ENCODE measurements at places on chromosomes 11 and 22.

- no peak for DNase-seq
Measured at GRCh38 chr22:42490243-42490832, 29.3 kb downstream of the RRP7A start.

GRCh38 chr11:5600374-5600851, 4.0 kb downstream of the TRIM6 start:
- peak; percentile 72 for DNase-seq

GRCh38 chr22:37681001-37681424, 5.1 kb upstream of the NOL12 start:
- no peak for DNase-seq

- no peak for DNase-seq
Measured at GRCh38 chr11:59787255-59787588, 23.4 kb downstream of the MRPL16 start.

GRCh38 chr11:112744041-112744440, 217.2 kb upstream of the NCAM1 start:
- no peak for DNase-seq

DNA sequence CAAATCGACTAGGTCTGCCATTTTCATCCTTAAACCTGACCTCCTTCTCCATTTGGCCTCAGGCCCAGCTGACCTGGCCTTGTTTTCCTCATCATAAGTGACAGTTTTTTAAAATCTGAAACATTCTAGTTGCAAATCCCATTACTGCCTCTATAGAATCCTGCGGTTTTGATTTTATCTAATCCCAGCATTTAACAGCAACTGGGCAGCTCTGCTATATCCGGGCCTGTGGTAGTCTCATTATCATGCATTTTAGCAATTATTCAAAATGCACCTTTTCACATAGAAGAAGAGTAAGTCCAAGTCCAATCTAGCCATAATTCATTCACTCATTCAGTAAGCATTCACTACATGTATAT, 28.6 kb upstream of the BIRC3 start:
- no peak for DNase-seq

DNA sequence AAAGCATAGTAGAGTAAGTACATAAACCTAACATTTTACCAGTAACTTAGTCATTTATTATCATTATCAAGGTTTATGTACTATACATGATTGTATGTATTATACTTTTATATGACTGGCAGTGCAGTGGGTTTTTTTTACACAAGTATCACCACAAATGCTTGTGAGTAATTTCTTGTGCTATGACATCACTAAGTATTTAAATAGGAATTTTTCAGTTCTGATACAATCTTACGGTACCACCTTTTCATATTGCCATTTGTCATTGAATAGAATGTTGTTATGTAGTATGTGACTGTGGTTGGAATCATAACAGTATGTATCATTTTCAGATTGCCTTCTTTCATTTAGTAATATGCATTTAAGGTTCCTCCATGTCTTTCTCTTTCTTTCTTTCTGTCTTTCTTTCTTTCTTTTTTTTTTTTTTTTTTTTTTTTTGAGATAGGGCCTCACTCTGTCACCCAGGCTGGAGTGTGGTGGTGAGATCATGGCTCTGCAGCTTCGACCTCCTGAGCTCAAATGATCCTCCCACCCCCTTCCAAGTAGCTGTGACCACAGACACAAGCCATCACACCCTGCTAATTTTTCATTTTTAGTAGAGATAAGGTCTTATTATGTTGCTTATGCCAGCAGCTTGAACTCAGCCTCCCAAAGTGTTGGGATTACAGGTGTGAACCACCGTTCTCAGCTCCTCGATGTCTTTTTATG, 18.6 kb downstream of the ATM start:
- DNase-seq, result no peak

GRCh38 chr11:47062736-47063135, 113.9 kb downstream of the ARFGAP2 start:
- DNase-seq, result no peak

GRCh38 chr11:117862019-117862725, 14.3 kb downstream of the FXYD6 start:
- DNase-seq, result no peak

DNA sequence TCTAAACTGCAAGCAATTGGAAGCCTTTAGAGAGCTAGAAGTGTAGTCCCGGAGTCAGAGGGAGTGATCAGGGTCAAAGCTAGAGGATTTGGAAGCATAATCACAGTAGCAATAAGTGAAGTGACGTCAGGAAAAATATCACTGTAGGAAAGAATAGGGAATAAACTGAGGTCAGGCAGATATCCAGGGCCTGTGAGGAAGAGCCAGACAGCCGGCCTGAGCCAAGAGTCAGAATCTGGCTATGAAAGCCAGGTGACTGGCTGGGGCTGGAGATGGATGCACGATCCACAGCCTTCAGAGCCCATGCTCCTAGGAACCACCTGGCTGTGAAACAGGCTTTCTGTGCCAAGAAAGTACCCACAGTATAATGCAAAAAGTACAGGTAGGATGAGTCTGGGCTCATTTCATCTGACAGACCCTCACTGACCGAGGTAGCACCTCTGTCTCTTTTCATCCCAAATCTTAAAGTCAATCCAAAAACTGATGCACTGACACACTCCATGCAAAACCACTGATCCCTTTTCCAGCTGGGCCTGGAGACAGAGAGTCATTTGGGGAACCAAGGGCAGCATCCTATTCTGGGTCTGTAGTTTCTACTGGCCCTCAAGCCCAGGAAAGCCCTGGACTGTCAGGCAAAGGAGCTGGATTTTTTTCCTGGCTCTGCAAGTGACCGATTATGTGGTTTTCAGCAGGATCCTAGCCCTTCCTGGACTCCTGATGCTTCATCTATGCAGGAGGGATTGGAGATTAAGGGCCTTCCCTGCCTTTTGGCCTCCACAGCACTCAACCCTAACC, 21.3 kb downstream of the TRIM66 start:
- no peak for DNase-seq

- DNase-seq, result no peak
Measured at GRCh38 chr11:512761-513595, 5.9 kb upstream of the RNH1 start.

DNA sequence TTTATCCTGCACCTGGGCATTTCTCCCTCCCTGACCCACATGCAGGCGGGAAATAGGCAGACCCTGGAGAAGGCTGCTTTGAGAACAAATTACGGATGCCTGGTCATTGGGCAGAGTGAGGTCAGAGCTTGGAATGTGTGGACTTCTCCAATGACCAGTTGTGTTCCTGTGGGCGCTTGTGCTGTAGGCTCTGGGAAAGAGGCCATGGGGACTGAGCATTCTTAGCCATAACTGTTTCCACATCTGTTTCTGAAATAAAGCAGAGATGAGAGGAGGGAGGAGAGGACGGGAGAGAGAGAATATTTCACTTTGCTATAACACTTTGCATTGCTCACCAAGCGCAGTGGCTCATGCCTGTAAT, 11.2 kb upstream of the TMEM184B start:
- DNase-seq, result no peak

DNA sequence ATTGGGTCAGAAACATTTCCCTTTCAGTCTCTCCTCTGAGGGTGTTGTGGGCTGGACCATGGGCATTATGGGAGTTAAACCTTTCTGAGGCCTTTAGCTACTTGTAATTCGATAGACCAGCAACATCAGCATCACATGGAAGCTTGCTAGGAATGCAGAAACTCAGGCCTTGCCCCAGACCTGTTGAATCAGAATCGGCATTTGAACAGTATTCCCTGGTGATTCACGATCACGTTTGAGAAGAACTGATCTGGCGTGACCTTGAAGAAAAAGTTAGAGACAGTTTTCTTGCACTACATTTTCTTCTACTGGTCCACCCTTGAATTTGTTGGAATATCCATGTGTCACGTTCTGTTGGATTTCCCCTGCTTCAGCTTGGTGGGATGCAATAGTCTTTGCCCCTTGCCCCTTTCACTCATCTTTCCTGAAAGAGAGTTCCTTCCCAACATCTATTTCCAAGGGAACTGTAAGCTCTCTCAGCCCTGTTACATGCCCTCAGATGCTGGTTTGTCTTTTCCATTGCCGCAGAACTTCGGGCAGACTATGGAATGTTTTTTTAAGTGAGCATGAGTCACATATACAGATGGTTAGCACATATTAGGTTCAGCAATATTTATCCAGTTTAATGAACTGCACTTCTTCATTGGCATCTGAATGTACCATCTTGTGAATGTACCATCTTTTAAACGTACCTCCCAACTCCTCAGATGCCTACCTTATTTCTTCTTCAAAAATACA, 23.9 kb downstream of the EHF start:
- no peak for DNase-seq

Measured in Calu3 (cell line).